PC-3 (cell line): ENCODE measurements at places on chromosomes 16 and 17.

DNA sequence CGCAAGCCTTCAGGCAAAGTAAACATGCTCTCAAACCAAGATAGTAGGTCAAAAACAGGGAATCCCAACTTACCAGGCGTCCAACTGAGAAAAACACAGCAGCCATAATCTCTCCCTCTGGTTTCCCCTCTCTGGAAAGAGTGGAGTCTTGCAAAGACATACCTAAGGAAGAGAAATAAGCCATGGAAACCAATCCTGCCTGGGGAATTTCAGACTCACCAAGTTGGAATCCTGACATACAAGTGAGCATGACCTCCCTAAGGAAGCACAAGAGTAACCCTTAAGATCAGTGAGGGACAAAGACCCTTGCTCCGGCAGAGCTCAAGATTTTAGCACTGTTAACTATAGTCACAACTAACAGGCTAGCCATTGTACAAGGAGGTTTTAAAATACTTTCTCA lies 4.1 kb downstream of the ZNF624 start:
- no peak for DNase-seq

DNA sequence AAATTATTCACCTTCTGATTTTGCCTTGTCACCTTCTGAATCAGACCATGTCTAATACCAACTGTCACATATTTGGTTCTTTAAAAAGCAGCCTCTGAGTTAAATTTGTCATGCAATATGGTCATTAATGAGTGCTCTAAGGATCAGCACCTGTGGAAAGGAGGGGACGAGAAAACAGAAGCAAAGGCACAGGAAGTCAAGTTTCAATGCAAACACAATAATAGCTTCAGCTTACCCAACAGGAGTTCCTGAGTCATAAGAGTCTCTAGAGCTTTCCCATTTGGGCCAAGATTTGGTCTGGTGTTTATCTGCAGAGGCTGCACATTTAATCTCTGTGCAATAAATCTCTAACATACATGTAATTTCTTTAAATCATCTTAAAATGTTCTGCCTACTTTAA lies 889.8 kb downstream of the CDH8 start:
- no peak for DNase-seq

- peak; percentile 84 for DNase-seq
Observed at GRCh38 chr17:61551255-61551742, 39.7 kb downstream of the NACA2 start.

GRCh38 chr17:81537343-81537855 lies 9.2 kb downstream of the FSCN2 start:
- peak; percentile 33 for DNase-seq

- DNase-seq: no peak
Observed at GRCh38 chr17:58565389-58566311, 51.2 kb upstream of the MTMR4 start.

DNA sequence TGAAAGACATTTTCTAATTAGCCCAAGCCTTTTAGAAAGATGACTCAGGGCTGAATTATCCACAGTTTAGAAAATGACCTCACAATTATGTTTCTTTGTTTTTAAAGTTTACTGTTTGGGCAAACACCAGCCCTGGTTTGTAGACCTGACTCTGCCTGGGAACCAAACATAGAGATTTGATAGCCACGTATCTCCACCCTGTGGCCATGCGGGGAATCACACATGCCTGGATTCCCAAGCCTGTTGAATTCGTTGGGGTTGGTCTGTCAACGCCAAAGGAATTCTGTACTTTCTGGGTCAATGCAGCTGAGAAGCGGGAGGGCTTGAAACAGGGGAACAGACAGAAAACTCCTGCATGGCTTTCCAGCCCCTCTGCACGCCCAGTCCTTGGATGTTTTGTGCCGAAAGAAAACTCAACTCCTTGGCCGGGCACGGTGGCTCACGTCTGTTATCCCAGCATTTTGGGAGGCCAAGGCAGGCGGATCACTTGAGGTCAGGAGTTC lies 26.9 kb downstream of the CD300A start:
- peak; percentile 88 for DNase-seq

DNA sequence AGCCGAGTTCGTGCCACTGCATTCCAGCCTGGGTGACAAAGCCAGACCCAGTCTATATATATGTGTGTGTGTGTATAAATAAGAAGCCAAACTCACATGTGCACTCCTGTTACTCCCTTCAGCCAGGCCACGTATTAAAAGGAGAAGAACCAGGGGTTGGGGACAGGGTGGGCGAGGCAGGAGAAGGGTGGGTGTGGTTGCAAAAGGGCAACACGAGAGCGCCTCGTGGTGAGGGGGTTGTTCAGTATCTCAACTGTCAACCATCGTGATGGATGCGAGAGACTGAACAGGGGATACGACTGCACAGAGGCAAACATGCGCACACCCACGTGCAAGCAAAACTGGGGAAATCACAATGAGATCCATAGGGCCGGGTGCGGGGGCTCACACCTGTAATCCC lies 54.9 kb downstream of the ABCC6 start:
- DNase-seq: no peak

- DNase-seq: peak; percentile 49
Observed at GRCh38 chr17:33779234-33779591, 475.9 kb upstream of the CCL2 start.

DNA sequence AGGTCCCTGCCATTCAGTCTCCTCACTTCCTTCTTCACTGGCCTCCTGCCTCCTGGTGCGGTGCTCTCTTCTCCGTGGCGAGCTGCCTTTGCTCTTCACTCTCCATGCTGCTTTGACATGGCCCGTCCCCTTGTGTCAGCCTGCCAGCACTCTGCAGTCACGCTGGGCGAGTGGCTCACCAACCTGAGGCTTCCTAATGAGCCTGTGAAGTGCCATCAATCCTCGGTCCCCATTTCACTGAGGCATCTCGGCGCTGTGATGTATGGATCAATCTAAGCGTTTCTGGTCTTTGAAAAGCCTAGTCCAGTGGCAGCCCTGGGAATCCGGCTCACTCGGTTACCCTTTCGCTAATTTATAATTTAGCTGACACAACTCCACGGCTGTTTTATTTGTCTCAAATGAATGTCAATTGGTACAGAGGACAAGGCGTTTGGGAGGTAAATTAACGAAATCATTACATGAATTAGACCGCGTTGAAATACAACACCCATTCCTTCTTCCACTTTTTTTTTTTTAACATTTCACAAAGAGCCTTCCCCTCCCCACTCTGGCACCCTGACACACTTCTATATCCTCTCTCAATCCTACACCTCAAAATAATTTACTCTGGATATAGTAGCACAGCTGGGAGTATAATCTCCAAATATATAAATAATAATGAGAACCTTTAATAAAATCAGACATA lies 610.7 kb downstream of the TMEM114 start:
- no peak for DNase-seq

- DNase-seq: no peak
Observed at GRCh38 chr16:203246-203645, 23.0 kb downstream of the HBQ1 start.

- DNase-seq: peak; percentile 29
Observed at GRCh38 chr17:67137026-67137370, 92.6 kb downstream of the CACNG1 start.

DNA sequence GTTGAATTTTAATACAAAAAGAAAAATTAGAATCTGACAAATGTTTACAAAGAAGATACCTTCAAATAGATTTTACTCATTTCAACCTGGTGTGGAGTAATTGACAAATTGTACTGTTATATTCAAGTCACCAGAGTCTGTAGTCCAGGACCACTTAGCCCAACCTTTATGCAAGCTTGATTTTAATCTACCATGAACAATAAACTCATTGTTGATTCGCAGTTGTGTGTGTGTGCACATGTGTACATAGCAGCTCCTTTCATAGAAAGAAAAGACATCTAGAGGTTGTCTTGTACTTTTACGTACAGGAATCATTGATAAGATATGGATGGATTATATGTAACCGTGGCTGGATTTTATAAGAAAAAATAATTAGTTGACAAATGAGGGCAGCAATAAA lies 20.7 kb upstream of the LRRC37A start:
- no peak for DNase-seq

DNA sequence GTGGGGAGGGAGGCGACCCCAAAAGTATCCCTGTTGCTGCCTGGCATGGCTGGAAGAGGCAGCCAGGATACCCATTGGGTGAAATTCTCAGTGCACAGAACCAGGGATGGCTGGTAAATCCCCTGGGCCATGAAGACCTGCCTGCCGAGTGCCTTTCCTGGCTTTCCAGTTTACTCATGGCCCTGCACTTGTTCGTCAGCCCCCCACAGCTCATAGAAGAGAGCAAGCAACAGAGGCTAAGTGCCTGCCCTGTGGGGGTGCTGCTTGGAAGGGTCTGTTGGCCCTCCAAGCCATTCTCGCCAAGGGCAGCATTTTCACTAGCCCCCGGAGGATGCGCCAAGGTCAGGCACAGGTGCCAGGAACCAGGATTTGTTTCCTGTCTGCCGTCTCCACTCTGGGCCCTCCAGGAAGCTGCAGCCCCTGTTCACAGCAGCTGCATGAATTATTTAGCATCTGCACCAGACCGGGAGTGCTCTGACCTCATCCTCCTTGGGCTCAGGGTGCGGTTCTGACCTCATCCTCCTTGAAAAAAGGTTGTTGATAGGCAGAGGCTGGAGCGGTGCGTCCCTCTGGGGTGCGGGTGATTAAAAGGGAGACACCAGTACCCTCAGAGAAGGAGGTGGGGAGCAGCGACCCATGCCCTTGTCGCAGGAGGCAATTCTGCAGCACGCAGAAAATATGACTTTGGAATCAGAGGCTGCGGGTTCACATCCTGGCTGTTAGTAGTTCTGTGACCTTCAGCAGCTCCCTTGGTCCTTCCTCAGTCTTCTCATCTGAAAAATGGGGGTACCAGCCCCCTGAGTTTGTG lies 14.2 kb upstream of the CD300A start:
- DNase-seq: no peak

- no peak for DNase-seq
Observed at GRCh38 chr17:50137042-50137441, 7.1 kb upstream of the SAMD14 start.

DNA sequence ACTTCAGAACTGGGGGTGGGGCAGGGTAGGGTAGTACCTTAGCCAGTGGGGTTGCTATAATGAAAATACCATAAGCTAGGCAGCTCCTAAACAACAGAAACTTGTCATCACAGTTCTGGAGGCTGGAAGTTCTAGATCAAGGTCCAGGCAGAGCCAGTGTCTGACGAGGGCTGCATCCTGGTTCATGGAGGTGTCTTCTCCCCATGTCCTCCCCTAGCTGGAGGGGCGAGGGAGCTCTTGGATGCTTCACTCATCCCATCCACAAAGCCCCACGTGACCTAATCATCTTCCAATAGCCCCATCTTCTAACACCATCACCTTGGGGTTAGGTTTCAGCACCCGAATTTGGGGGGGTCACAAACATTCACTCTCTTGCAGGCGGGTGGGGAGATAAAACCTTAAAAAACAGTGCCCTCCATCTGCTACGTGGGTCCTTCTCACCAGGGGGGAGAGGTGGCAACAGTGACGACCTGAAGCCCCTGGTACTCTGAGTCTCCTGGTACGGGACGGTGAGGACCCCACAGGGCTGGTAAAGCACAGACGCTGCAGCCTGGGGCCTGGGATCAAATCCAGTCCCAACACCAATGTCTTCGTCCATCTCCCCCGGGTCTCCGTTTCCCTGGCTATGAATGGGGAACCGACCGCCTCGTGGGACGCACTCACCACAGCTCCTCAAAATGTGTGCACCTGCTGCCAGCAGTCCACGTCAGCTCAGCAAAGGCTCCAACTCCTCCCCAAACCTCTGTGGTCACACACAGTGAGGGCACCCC lies 22.8 kb downstream of the RAB40B start:
- no peak for DNase-seq

DNA sequence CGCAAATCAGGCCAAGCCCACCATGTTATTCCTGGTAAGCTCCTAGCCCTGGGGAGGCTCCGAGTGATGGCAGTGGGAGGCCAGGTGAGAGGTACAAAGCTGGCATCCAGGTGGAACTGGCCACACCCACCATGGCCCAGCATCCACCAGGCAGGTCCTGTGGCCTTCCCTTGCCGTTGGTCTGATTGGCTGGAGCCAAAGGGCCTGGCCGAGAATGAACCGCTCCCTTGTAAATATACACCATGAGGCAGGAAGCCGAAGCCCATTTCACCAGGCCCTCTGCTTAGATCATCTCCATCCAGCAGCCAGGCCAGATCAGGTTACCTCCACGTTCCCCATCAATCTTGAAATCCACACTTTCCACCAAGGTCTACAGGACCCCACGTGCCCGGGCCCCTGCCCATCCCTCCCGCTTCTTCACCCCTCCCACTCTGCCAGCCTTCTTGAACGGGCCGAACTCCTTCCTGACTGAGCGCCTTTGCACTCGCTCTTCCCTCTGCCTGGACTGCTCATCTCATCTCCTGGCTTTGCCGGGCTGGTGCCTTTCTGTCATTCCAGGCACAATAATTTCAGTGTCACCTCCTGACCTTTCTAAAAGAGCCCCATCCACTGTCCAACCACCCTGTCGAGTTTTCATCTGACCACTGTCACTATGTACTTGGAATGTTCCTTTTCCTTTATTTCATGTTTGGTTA lies 5.8 kb downstream of the SOCS1 start:
- peak; percentile 19 for DNase-seq

GRCh38 chr16:78184238-78185183 lies 85.1 kb downstream of the WWOX start:
- DNase-seq: peak; percentile 73

GRCh38 chr17:50375858-50376538 lies 3.0 kb downstream of the EME1 start:
- DNase-seq: no peak

DNA sequence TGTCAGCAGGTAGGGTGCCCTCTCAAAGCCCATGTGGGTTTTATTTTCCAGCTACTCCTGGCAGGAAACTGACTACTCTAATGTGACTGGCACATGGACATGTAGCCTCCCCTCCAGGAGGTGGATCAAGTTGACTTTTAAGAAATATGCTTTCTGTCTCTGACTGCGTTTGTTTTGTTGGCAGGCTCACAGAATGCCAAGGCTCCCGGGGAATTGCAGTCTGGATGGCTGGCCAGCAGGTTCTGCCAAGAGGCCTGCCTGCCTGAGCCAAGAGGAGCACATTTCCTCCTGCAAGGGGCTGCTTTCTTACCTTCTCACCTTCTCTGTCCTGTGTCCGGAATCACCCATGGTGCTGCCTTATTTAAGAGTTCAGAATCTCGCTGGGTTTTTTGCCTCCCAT lies 217.3 kb upstream of the ERCC4 start:
- DNase-seq: no peak

- DNase-seq: peak; percentile 94
Observed at GRCh38 chr17:50952013-50952412, 85.9 kb upstream of the TOB1 start.

DNA sequence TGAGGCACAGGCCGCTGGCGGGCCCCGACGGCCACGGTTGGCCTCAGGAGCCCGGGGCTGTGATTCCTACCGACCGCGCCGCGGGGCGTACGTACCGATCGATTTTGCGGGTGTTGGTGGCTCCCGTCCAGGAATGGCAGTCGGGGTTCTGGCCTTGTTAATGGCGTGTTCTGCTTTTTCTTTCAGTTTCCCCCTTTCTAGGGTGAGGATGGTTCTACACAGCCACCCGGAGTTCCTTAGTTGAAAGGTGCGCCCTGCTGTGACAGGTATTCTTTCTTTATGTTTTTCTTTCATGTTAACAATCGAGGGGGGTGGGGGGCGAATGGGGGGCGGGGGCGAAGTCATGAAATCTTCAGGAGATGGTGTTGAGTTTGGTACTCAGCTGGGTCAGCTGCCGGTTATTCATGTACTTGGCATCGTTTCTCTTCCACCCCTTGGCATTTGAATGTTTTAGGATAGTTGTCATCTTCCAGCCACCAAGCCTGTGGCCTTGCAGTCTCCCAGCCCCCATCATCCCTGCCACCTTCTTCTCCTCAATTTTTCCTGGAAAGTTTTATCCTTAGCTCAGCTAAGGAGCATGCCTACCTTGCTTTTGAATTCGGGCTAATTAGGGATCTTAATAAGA lies 802 bp downstream of the CYLD start:
- DNase-seq: peak; percentile 36
